ENCODE measurements at places on chromosomes 7 and 10.

GRCh38 chr10:126905776-126906703 lies 812 bp downstream of the DOCK1 start:
- peak; percentile 41 for DNase-seq

GRCh38 chr7:117793521-117793920 lies 79.7 kb downstream of the CTTNBP2 start:
- DNase-seq: no peak

DNA sequence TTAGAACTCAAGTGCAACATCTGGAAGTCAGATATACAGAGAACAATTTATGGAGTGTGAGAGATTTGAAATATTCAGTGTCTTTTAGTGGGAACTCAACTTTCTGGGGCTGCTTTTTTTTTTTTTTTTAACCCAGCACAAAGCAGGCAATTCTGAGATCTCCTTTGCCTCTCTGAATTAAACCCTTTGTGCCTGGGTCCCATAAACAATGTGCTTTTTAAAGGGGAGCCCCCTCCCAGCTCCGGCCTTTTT lies 146.8 kb downstream of the CELF2 start:
- DNase-seq: no peak

- no peak for DNase-seq
Observed at GRCh38 chr10:128713874-128714570, 587.8 kb upstream of the MKI67 start.

DNA sequence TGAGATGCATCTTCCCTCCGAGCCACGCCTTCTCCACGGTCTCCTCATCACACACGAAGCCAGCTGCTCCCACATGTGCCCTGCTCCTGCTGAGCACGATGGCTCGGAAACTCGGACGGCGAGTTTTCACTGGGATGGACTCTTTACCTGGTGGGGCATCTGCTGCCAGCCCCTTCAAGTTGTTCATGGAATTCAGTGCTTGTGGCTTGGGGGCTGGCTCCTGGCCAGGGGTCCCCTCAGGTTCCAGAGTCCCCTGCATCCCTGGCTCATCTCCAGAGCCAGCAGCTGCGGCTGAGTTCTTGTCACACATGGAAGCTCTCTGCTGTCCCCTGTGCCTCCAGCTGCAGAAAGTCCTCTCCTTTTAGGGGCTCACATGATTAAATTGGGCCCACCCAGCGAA lies 654.0 kb downstream of the SDK1 start:
- DNase-seq: no peak

DNA sequence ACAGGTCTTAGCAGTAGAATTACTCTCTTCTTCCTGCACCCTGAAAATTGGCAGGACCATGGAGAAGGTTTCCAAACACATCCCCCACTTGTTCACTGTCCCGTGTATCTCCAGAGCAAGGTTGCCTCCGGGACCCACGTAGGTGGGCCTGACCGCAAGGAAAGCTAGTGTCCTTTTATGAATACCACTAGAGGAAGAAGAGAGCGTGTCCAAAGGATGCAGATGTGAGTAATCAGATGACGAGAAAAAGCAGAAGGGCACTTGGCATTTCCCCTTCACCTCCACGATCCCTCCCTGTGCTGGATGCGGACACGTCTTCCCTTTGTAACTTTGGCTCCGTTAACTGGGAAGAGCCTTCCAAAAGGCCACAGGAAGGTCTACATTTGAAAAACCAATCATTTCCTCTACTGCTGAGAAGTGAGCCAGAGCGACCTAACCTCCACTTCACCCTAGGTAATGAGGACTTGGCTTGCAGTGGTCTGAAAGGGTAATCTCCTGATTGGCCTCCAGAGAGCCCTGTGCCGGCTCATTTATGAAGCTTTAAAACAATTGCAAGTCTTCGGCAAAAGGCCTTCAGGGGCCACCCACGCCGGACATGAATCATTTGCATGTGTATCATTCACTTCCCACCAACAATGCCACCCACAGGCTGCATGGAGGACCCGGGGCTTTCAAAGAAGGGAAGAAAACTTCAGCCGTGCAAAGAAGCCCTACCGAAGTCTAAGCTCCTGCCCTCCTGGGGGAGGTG lies 55.4 kb downstream of the LYZL1 start:
- no peak for DNase-seq

DNA sequence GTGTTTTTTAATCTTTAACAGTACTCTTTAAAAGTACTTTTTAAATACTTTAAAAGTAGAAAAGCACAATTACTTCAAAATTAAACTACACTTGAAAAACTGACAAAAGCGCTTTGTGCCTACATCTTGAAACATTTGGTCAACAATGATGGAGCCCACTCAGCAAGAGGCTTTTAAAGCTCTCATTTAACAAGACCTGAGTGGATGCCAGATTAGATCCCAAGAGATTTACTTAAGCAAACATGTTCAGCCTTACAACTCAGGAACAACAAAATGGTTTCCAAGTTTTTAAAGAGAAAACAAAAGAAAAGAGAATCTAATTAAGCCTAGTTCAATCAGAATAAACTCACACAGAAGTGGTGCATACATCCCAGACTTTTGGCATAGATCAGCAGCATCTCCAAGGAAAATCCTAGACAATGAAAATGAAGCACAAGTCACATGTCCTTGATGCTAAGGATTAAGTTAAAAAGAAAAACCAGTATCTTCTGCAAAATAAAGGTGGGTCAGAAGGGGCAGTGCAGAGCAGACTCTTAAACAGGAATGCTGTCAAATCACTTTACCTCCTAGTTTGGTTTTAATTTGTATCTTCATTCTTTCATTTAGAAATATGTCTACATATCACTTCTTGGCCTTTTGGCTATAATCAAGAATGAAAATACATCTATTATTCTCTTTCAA lies 26.2 kb downstream of the HIBADH start:
- no peak for DNase-seq

- DNase-seq: no peak
Observed at GRCh38 chr7:28258240-28258639, 77.6 kb upstream of the JAZF1 start.

- DNase-seq: no peak
Observed at GRCh38 chr7:131544449-131545301, 11.8 kb downstream of the PODXL start.

GRCh38 chr10:412109-412508 lies 276.9 kb downstream of the ZMYND11 start:
- DNase-seq: no peak

GRCh38 chr10:293636-294035 lies 158.4 kb downstream of the ZMYND11 start:
- DNase-seq: no peak

GRCh38 chr10:89074120-89074519 lies 83.5 kb downstream of the FAS start:
- DNase-seq: peak; percentile 54

DNA sequence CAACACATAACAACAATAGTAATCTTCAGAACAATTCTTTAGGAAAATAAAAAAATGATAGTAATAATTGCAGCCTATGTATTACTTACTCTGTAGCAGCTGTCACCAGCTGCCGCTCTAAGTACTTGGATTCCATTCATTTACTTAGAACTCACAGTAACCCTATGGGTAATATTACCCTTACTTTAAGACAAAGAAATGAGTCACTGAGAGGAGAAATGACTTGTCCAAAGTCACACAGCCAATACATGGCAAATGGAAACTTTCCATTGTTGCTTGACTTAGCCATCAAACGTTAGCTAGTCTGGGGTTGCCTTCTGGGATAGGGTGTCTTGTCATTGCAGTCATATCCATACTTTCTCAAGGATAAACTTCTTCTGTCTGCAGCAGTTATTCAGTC lies 3.6 kb downstream of the CCNY start:
- DNase-seq: no peak

GRCh38 chr7:154996756-154997155 lies 6.2 kb downstream of the PAXIP1 start:
- DNase-seq: no peak

DNA sequence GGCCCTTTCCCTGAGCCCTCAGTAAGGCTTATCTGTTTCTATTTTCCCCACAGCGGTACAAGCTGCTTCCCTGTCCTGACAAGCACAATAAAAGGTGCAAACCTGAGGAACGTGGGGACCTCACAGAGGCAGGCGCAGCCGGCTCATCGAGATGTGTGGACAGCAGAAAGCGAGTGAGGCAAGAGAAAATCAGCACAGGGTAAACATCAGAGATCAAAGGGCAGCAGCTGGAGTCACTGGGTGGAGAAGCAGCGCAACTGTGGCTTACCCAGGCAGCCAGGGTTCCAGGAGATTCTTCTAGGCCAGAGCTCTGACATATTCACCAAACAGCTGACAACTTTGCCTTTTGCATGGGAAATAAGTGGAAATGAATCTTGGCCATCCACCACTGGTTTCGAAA lies 212.6 kb downstream of the WDR11 start:
- no peak for DNase-seq

DNA sequence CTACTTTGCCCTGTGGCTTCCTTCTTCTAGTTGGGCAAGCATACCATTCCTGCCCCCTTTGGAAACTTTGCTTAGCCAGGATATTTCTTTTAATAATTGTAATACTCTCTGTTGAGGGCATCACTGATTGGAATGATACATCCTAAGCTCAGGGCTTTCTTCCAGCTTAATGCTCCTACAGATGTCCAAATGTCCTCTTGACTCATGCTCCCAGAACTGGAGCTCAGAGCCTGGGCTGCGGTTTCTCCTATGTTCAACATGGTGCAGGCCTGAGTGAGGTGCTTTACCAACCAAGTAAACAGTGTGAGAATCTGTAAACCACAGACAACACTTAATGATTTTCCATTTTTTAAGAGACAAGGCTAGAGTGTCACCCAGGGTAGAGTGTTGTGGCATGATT lies 108.6 kb downstream of the LRRC4 start:
- no peak for DNase-seq

DNA sequence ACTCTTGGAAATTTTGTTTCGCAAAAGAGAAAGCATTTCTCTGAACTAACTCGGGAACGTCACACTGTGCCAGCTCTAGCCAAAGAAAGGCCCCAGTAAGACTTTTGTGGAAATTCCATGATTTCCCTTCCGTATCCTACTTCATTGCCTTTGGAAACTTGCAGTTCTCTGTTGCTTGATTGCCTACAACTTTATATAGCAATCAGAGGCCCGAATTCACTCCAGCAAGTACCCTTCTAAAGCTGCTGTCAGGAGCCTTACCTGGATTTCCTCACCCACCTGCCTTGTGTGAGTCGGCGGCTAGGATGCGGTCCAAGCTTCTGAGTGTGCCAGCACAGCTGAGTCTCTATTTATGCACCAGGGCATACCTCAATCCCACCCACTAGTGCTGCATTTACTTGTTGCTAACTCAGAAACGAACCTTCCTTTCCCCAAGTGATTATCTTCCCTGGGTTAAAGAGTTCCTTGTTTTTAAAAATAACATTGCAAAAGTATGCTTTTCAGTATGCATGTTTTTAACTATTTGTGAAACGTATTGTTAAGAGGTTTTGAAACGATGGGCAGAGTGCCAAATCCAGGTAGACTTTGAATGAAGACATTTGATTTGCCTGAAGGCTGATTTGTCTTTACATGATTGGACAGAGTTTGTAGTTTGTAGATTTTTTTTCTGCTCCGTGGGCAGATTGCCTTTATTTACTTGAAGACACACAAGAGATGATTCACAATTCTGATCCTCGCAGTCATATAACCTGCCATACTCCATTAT lies at the start of gene AGR2:
AGR2 (minus strand) TSS at position 326 of the 766 bp plus-strand sequence. CDS start 3,203 bp downstream, outside the sequence.
- no peak for DNase-seq

GRCh38 chr10:120600871-120601649 lies 144.0 kb downstream of the PLPP4 start:
- no peak for DNase-seq

GRCh38 chr10:79492256-79492655 lies 20.1 kb upstream of the EIF5AL1 start:
- no peak for DNase-seq

DNA sequence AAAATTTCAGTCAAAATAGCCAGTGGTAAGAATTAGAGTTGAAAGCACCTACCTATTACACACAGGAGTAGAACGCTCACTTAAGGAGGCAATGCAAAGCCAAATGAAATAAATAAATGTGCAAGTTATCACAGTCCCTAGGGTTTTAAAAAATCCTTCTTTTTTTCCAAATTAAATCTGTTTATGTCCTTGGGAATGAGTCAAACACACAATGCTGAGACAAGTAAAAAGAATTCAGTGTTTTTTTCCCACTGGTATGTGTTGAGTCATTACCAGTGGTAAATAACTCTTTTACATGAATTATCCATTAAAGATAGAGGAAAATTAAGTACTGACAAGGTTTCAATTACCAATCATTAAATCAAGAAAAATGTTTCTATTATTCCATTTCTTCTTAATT lies 438.6 kb downstream of the TNS3 start:
- DNase-seq: no peak

- peak; percentile 73 for DNase-seq
Observed at GRCh38 chr7:111756687-111757178, 194.4 kb upstream of the IMMP2L start.

GRCh38 chr10:3408603-3409365 lies 236.2 kb upstream of the PITRM1 start:
- no peak for DNase-seq

DNA sequence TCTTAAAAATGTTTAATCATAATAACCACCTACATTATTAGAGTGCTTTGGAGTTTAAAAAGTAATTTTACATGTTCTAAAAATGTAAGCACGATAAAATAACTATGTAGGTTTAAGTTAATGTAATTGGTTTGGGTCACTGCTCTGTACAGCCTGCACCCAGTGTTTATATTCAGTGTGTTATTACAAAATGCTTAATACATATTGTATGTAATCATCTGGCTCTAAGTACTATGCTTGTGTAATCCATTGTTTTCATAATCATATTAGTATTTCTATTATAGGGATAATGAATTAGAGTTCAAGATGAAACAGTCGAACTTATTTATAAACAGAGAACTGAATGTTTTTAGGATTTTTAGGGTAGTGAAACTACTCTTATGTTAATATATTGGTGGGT lies 13.1 kb downstream of the RPA3 start:
- DNase-seq: no peak

GRCh38 chr10:61708846-61709245 lies 46.1 kb downstream of the CABCOCO1 start:
- DNase-seq: no peak

DNA sequence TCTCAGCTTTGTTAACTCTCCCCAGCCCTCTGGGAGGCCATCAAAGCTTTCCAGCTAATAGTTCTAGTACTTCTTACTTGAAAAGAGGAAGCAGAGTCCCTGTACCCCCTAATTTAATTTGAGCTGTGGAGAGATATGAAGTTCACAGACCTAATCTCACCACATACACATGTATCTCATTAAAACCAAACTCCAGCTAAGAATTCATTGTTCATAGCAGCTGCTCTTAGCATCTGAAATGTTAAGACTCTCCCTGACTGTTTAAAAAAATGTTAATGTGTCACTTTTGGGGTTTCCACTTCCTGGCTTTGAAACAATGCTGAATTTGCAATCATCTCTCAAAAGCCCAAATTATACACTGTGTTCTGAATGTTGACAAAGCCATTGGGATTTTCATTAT lies 16.2 kb upstream of the MRC1 start:
- no peak for DNase-seq
